ENCODE measurements at places on chromosomes 11 and 22. TPM values are rescaled to one million over a fixed set of nuclear protein-coding genes. Genes with fewer than 3 reads are reported as not detected.

- DNase-seq = no peak
These were observed 93.8 kb upstream of the ALX4 start for GRCh38 chr11:44403587-44404273.

- no peak for DNase-seq
These were observed 106.4 kb downstream of the SYN3 start for GRCh38 chr22:32951807-32952153.

DNA sequence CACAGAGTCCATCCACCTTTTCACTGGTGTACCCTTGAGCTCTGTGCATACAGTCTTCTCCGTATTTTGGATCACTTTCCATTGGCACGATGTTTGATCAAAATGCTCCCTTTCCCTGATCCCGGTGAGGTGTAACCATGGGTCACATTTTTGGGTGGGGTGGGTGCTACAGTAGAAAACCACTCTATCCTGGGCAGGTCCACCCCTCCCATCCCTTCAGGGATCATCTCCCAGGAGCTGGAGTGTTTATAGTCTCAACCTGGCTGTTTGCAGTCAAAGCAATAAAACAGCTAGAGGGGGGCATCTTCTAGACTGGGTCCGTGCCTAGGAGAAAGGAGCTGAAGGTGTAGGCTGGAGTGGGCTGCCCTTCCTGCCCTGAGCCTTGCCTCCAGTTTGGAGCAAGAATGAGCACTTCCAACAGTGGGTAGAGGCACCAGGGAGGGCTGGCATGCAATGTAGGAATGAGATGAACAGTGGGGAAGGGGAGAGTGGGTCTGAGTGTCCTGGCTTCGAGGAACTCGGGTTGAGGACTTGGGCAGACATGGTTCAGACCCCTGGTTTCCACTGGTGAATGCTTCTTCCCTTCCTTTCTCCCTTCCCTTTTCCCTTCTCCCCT, 38.8 kb downstream of the RNF141 start:
- no peak for DNase-seq

The OR52R1 gene
- polyA plus RNA-seq = not detected

The SLC17A6 gene
- not detected for polyA plus RNA-seq

The PTPRCAP gene
- polyA plus RNA-seq = 0.64 TPM
